Stimulated activated CD4-positive, alpha-beta T cell treated with anti-CD3 and anti-CD28 coated beads, Interleukin-12 subunit alpha, Interleukin-12 subunit beta, amount 100 ng/mL, for 48 hours (primary cell): ENCODE measurements at places on chromosomes 3 and 15.

GRCh38 chr3:123331651-123332050 lies 117.2 kb downstream of the ADCY5 start:
- DNase-seq: no peak

DNA sequence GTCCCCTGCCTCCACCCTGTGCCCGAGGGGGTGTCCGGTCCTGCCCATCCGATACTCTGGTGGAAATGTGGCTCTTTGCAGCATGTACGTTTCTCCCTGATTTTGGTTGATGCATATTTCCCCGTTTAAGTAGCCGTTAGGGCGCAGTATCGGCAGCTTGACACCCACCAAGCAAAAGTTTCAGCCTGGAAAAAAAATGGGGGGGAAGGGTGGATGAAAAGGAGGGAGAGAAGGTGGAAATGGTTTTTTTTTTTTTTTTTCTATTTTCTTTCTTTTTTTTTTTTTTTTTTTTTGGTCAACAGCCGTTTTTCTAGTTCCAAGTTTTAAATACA lies 1.3 kb downstream of the RAP2B start:
- DNase-seq: no peak

DNA sequence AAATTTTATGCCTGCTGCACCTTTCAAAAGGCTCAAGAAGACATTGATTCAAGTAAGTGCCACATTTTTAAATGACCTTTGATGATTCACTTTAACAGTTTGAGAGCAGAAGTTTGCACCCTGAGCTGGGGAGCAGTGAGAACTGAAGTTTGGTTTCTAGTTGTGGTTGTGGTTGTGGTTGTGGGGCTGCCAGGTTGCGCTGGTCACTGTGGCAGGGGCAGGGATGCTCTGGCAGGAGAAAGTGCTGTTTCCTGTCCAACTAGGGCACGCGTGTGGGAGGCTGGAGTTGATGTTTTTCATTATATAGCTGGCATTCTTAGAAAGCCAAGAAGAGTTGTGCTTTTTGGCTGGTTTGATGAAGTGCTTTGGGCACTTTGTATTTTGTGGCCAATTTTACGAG lies 339.7 kb upstream of the NR2F2 start:
- DNase-seq: no peak

DNA sequence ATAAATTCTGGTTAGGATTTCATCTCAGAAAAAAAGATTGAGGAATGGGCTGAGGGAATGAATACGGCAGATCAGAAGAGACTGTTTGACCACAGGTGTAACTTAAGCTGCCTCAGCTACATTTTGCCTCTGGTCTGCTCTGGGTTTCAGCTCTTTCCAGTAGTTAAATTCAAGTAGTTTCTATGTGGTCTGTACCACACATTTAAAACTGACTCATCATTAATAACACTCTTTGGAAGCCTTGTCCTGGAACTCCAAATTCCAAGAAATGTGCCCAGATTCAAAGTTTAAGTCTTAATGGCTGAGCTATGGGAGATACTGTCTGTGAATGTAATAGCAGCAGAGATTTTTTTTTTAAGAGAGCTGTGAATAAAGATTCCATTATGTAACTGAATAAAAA lies 133.1 kb upstream of the IGSF10 start:
- no peak for DNase-seq

DNA sequence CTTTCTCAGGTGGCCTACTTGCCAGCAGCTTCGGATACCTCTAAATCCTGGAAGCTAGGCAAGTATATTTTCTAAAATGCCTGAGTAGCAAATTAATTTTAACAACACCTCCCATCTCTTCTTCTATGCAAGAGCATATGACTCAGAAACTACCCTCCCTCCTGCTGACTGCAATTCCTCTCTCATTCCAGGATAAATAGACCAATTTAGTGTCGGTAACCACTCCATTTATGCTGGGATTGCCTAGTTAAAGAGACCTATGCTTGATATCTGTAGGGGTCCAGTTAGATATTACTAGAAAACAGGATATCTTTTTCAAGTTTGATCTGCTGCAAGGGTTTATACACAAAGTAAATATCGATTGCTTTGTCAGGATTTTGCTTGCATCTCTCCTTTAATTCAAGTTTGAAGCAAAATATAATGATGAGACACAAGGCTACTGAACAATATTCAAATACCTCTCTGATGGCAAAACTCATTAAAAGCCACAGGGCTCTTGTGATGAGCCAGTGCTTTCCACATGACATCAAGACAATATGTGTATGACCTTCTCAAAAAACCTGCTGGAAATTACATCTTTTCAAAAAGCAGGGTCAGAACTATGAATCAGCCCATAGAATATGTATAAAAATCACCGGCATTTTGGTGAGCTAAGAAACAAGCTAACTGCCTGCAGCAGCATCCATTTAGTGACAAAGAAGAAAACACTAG lies 491.6 kb upstream of the NECTIN3 start:
- no peak for DNase-seq

- no peak for DNase-seq
Measured at GRCh38 chr3:67094774-67095173, 96.7 kb downstream of the KBTBD8 start.

- no peak for DNase-seq
Measured at GRCh38 chr3:15327941-15328340, 4.4 kb downstream of the SH3BP5 start.

GRCh38 chr3:63959146-63959545 lies 47.0 kb upstream of the SCAANT1 start:
- no peak for DNase-seq

GRCh38 chr3:162729686-162730085 lies 1233.1 kb downstream of the OTOL1 start:
- DNase-seq: no peak

DNA sequence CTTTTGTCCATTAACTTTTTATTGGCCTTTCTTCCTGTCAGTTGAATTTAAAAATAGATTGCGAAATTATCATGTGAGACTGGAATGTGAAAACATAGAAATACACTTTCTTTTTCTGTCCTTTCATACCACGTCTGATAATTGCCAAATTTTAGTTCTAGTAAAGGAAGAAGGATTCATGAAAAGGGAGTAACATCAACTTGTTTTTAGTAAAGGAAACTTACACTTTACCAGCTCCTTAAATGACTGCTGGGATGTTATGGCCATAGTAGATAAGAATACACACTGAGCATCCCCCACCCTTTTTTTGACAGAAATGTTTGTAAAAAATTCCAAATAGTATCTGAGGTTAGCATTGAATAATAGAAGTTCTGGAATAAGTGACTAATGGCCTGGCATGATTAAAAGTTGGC lies 137.9 kb downstream of the NEO1 start:
- DNase-seq: no peak

GRCh38 chr3:37670961-37671483 lies 190.7 kb upstream of the CTDSPL start:
- no peak for DNase-seq

DNA sequence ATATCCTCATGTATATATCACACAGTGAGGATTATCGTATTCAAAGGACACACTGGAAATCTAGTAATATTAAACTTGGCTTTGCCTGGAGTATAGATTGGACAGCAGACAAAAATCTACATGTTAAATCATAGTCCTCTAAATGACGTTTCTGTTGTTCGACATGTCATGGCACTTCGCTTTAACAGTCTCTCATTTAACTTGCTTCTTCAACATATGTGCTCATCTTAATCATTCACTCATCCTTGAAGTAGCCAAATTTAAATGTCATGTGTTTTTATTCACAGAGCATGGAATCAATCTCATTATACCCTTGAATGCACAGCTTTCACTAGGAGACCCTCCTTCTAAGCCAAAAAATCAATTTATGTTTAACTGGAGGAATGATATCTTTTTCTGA lies 417.0 kb upstream of the CNTN6 start:
- DNase-seq: no peak

DNA sequence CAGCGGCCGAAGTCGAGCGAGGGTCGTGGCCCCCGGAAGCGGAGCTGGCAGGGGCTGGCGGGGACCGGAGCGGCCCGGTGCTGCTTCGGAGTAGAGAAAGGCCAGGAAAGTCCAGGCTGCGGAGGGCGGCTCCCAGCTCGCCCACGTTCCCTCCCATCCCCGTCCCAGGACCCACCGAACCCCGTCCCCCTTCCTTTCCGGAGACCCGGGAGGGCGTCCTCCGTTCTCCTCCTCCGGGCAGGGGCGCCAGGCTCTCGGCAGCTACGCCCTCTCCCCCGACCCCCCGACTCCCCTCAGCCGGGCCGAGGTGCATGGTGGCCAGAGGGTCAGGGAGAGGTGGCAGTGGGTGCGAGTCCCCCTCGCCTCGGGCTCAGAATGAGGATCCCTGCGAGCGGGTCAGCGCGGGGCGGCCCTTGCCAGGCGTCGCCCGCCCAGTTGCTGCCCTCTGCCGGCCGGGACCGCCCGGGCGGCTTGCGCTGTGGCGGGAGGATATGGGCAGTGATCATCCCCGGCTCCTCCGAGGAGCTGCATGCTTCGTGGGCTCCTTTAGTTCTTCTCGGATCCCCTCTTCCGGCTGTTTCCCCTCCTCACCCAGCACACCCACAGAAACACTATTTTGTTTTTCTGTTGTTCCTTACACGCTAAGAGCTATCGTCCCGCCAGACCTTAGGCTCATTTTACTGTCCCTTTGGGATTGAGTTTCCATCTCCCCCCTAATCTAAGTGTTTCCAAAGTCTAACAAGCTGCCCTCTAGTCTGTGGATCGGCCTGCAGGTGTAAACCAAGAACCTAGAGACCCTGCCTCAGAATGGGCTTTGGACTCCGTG lies 744 bp upstream of the ALDH1A2 start:
- DNase-seq: peak; percentile 41

DNA sequence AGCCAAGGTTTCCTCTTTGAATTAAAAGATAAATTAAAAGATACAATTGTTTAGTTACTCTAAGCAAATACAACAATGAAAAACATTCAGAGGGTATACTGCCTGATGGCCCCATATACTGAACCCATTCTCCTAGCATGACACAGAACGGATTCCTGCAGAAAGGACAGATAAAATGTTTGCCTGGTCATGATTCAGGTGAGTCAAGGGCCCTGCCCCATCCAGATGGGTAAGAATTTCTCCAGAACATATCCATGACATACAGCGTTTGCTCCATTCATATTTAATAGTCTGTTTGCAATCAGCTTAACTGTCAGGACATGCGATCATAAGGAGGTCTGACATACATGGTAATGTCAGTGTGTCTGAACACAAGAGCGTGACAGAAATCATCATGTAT lies 8.6 kb downstream of the TMEM41A start:
- no peak for DNase-seq

DNA sequence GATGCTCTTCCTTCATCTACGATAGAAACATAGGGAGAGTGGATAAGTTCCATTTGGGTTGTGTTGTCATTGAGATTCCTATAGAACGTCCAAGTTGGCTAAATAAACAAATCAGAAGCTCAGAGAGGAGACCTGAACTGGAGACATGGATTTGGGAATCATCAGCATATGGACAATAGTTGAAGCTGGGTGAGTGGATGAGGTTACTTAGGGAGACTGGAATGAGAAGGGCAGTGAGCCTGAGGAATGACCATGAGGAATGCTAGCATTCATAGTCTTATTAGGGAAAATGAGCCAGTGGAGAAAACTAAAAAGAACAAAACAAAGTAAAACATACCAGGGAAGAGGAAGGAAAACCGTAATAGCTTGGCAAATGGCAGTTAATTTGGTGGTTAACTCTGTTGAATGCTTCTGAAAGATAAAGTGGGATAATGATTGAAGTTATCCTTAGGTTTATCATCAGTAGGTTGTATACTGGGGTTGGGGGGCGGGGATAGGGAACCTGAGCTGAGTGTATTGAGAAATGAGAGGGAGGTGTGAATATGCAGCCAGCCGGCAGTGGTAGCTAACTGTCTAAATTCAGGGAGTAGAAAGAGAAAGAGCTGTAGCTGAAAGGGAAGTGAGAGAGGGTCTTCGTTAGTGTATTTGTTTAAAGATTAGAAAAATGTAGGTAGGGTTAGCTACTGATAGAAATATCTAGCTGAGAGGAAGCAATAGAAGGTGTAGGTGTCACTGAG lies 74.6 kb downstream of the ARHGEF26 start:
- DNase-seq: no peak

DNA sequence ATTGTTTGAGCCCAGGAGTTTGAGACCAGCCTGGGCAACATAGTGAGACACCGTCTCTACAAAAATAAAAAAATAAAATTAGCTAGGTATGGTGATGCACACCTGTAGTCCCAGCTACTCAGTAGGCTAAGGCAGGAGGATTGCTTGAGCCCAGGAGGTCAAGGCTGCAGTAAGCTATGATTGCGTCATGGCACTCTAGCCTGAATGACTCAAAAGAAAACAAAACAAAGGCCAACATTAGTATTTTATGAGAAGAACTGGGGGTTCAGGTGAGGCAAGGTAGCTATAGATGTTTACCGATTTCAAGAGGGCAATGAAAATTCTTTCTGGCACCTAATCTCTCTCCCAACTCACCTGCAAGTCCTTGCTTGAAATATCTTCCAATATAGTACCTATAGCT lies 77.2 kb downstream of the GREM1 start:
- DNase-seq: no peak

DNA sequence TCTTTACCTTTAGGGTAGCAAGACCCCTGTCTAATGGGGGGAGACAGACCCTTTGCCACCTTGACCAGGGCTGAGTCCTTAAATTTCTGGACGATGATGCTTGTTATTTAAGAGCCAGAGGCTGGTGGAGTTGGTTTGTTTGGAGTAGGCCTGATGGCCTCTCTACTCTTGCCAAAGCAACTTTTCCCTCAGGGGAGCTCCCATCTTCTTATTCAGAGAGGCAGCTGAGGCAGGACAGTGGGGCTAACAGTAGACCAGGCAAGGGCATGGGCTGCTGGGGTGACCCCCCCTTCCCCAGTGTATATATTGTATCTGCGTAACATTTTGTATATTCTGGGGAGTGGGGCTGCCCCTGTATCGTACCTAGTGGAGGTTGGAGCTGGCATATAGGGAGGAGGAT lies 10.3 kb downstream of the RPS17 start:
- no peak for DNase-seq
